ENCODE measurements at places on chromosomes 6 and 20. TPM values are rescaled to one million over a fixed set of nuclear protein-coding genes. Genes with fewer than 3 reads are reported as not detected.

DNA sequence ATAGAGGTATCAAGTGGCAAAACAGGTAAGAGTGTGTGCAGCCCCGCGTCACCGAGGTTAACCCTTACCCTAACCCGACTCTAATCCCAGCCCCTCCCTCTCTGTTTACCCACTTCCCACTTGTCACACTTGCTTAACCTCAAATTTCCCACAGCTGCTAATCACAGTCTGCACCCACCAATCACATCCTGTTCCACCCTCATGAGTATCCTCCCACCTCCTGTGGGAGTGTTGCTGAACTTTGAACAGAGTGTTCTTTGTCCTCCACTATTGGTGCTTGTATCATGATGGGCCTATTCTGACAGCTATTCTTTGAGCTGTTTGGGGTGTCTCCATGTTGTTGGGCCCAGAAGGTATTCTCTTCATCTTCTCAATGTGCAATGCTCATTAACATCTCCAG, 487.8 kb downstream of the PTPRT start:
- DNase-seq, result no peak

NHSL1 gene
- 3.0 TPM for polyA plus RNA-seq

- no peak for DNase-seq
Observed at GRCh38 chr20:63133481-63134091, 82.3 kb downstream of the YTHDF1 start.

COL10A1 gene
- polyA plus RNA-seq, result not detected

- DNase-seq, result no peak
Observed at GRCh38 chr20:37502654-37503053, 18.4 kb upstream of the NNAT start.

- DNase-seq, result peak; percentile 87
Observed at GRCh38 chr6:13908955-13909381, 15.8 kb upstream of the RNF182 start.

GRCh38 chr6:57262488-57262887, 40.4 kb upstream of the RAB23 start:
- peak; percentile 43 for DNase-seq

- DNase-seq, result no peak
Observed at GRCh38 chr6:119791736-119792135, 442.2 kb upstream of the MAN1A1 start.

POLR1H gene
- polyA plus RNA-seq, result 65.1 TPM

GRCh38 chr6:162705736-162706135, 21.8 kb downstream of the PRKN start:
- DNase-seq, result no peak

SMLR1 gene
- not detected for polyA plus RNA-seq

GRCh38 chr6:106167096-106167814, 81.1 kb downstream of the PRDM1 start:
- no peak for DNase-seq

All from stomach (tissue), 19 donors.